ENCODE measurements at places on chromosomes 3 and 15.

DNA sequence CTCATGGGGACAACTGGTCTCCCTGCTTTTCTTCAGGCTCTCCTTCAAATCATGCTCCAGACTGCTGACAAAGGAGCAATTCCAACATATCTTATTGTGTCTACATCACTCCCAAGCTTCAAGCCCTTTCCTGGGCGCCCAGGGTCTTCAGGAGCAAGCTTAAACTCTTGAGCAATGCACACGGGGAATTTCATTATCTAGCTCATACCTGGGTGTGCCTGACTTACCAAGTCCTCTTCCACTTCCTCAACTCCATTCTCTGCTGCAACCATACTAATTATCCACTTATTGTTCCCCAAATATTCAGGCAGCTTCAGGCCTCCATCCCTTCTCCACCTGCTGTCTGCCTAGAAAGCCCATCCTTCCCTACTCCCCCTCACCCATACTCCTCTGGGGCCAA lies 50.6 kb downstream of the B3GNT5 start:
- no peak for DNase-seq

DNA sequence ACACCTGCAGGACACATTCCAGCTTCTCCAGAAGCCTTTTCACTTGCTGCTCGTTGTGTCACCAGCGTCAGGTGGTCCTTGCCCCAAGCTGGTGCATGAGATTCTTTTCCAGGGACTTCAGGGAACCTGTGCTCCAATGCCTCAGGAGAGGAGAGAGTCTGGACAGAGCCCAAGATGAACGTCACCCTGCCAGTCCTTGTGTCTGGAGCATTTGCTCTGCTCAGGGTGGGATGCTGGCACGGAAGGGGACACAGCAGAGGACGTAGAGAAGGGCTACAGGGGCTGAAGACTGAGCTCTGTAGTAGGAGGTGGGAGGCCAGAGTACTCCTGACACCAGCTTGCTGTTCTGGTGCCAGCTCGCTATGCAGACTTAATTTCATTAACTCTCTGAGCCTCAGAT lies 262.1 kb downstream of the XXYLT1 start:
- no peak for DNase-seq

- no peak for DNase-seq
These were observed 44.7 kb downstream of the MYO1E start for GRCh38 chr15:59327942-59328341.

DNA sequence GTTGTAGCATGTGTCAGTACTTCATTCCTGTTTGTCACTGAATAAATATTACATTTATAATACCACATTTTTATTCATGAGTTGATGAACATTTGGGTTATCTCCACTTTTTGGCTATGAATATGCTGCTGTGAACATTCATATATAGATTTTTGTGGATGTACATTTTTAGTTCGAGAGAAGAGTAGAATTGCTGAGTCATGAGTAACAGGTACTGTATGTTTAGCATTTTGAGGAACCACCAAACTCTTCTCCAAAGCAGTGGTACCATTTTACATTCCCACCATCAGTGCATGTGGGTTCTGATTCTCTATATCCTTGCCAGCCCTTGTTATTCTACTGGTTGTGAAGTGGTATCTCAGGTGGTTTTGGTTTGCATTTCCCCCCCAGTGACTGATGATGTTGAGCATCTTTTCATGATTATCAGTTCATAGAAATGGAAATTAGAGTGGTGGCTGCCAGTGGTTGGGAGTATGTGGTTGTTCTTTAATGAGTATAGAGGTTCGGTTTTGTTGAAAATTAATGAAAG lies 59.6 kb downstream of the CCDC66 start:
- no peak for DNase-seq
